HuH-7 (cell line): ENCODE measurements at places on chromosomes 4 and X.

- no peak for DNase-seq
Observed at GRCh38 chrX:9378980-9379696, 85.7 kb upstream of the TBL1X start.

GRCh38 chrX:49254639-49255038, 9.9 kb downstream of the FOXP3 start:
- DNase-seq: no peak

- DNase-seq: no peak
Observed at GRCh38 chr4:160233141-160233540, 1130.3 kb downstream of the RAPGEF2 start.

- no peak for DNase-seq
Observed at GRCh38 chrX:31580227-31580626, 508.4 kb upstream of the FTHL17 start.

GRCh38 chr4:78667325-78667724, 108.8 kb upstream of the BMP2K start:
- DNase-seq: no peak

GRCh38 chr4:118587946-118588345, 97.2 kb upstream of the METTL14 start:
- DNase-seq: no peak

GRCh38 chr4:137474711-137475301, 57.5 kb downstream of the PCDH18 start:
- DNase-seq: no peak

DNA sequence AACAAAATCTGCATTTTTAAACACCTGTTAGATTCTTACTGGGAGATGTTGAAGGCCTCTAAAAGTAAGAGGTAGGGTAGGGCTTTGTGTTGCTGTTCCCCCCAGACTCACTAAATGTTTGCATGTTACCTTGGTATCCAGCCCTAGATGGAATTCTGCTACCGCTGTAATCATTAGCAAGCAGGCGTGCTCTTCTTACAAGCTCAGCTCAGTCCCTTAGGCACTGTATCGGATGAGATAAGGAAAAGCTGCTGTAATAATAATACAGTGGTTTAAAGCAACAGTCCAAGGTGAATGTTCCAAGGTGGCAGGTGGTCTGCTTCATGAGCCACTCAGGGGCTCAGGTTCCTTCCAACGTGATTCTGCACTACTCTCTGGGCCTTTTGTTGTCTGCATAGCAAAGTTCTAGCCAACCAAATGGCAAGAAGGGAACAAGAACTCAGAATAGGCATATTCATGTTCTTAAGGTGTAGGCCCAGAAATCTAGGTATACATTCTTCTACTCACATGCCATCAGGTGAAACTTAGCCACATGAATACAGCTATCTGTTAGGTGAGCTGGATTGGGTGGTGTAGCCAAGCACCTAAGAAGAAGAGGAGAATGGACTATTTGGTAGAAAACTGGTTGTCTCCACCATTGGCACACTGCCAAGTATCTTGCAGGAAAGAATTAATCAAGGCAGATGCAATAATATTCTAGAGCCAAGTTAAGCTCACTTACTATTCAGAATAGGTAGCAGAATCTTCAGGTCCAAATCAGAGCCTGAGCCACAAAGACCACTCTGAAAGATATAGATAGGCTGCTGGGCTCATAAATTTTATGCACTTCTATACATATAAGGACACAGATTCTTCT, 46.0 kb downstream of the COQ2 start:
- no peak for DNase-seq

- DNase-seq: no peak
Observed at GRCh38 chr4:4868040-4868757, 8.7 kb downstream of the MSX1 start.

- DNase-seq: no peak
Observed at GRCh38 chr4:68256284-68256683, 10.8 kb upstream of the TMPRSS11B start.

GRCh38 chrX:40446921-40447320, 133.8 kb upstream of the ATP6AP2 start:
- no peak for DNase-seq

GRCh38 chr4:140781596-140781995, 25.4 kb upstream of the TBC1D9 start:
- DNase-seq: no peak
